ENCODE measurements at places on chromosomes 4 and X. TPM values are rescaled to one million over a fixed set of nuclear protein-coding genes. Genes with fewer than 3 reads are reported as not detected.

GRCh38 chr4:42543762-42544161, 113.1 kb downstream of the ATP8A1 start:
- no peak for DNase-seq

Gene TKTL2
- not detected for total RNA-seq

- no peak for DNase-seq
Measured at GRCh38 chrX:8946563-8946962, 87.4 kb downstream of the FAM9B start.

Gene RBM47
- total RNA-seq, result 0.48 TPM

Data from neural crest cell (in vitro differentiated cells).